Activated T-cell treated with anti-CD3 and anti-CD28 coated beads, Interleukin-2, amount 50 U/mL, for 24 hours (primary cell): ENCODE measurements at places on chromosomes 13 and 19.

DNA sequence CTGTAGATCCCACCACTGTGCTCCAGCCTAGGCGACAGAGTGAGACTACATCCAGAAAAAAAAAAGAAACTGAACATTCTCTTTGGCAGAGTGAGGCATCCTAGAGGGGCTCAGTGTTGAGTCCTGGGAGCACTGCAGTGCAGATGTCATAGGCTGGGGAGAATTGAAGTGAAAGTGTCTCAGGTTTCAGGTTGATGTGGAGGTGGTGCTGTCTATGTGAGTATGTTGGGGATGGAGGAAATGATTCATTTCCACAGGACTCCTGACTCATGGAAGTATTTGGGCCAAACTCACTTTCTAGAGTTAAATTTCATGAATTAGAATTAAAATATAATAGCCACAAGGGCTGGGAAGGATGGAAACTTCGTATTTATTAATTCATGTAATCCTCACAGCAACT, 134.4 kb upstream of the TSC22D1 start:
- no peaks in the 10 kb centered on the region for H3K36me3 ChIP-seq
- no peak for DNase-seq
- H3K4me1 ChIP-seq, result peaks cover 18% of the 10 kb centered on the region
- H3K27ac ChIP-seq, result peak overlapping the region; percentile 63
- peaks cover 38% of the 10 kb centered on the region for H3K27me3 ChIP-seq
- H3K4me3 ChIP-seq, result no peak overlapping the region

GRCh38 chr19:13163609-13164342, 13.6 kb downstream of the IER2 start:
- H3K4me1 ChIP-seq, result peaks cover 73% of the 10 kb centered on the region
- peaks cover 1% of the 10 kb centered on the region for H3K36me3 ChIP-seq
- H3K4me3 ChIP-seq, result peak overlapping the region; percentile 67
- peak overlapping the region; percentile 94 for H3K27ac ChIP-seq
- peak; percentile 73 for DNase-seq

GRCh38 chr13:89454681-89455080, 1783.5 kb downstream of the SLITRK5 start:
- no peaks in the 10 kb centered on the region for H3K36me3 ChIP-seq
- H3K4me3 ChIP-seq, result no peak overlapping the region
- H3K4me1 ChIP-seq, result no peaks in the 10 kb centered on the region

DNA sequence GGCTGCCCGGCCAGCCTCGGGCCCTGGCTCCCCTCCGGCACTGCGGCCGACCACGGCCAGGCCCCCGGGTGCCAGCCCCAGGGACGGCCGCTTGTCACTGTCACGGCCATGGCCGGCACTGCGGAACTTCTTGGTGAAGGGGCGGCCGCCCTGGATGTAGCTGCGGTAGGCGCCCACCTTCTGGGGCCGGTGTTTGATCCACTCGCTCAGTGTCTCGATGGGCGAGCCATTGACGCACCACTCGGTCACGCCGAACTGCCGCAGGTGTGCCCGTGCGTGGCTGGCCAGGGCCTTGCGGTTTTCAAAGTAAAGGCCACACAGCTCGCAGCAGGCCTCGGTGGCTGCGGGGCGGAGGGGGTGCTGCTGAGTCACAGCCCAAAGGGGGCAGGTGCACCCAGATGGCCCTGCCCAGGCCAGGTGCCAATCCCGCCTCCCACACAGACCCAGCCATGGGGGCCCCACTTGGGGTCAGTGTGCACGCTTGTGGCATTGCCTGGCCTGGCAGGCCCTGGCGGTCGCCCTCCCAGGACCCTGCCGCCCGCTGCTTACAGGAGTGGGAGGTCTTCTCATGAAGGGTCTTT, 6.0 kb upstream of the AKAP8L start:
- no peaks in the 10 kb centered on the region for H3K27me3 ChIP-seq
- H3K4me3 ChIP-seq, result no peak overlapping the region
- no peak overlapping the region for H3K27ac ChIP-seq
- peaks cover 79% of the 10 kb centered on the region for H3K36me3 ChIP-seq
- DNase-seq, result no peak

GRCh38 chr19:20321139-20321763, 154.2 kb downstream of the ZNF486 start:
- no peak overlapping the region for H3K27ac ChIP-seq
- peaks cover 8% of the 10 kb centered on the region for H3K4me1 ChIP-seq
- no peaks in the 10 kb centered on the region for H3K36me3 ChIP-seq
- no peak overlapping the region for H3K4me3 ChIP-seq

DNA sequence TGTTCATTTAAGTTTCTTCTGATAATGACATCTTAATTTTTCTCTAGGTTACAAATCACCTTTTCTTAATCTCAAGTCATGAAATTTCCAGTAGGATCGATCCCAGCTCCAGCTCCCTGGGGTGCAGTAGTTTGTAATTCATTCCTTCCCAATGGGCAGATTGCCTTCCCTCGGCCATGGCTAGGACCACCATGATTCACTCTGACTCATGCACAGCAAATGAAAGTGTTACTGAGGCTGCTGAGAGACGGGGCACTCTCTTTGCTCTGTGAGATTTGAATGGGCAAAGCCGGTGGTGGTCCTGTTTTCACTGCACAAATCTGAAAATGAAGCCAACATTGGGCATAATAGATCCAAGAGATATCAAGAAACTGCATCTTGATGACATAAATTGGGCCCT, 202.8 kb upstream of the IRS2 start:
- H3K4me3 ChIP-seq, result no peak overlapping the region
- no peak overlapping the region for H3K27ac ChIP-seq
- H3K4me1 ChIP-seq, result no peaks in the 10 kb centered on the region
- no peak for DNase-seq
- peaks cover 6% of the 10 kb centered on the region for H3K27me3 ChIP-seq

DNA sequence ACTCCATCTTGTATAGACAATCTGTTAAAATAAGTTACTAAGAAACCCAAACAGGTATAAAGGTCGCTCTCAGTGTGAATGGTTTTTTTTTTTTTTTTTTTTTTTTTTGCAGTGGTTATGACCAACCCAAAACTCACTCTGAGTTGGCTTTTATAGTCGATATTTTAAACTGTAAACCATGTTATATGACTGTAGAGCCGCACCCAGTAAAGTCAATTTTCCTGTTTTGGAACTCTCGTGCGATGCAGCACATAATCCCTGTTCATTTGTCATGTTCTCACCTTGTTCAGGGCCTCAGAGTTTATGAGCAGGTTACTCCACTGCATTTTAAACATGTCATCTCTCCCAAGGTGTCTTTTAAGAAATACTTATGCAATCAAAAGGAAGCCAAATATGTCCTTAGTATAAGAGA, 112.5 kb downstream of the KLF5 start:
- no peak for DNase-seq
- H3K4me3 ChIP-seq, result no peak overlapping the region
- peaks cover 5% of the 10 kb centered on the region for H3K4me1 ChIP-seq
- no peak overlapping the region for H3K27ac ChIP-seq
- H3K36me3 ChIP-seq, result no peaks in the 10 kb centered on the region

DNA sequence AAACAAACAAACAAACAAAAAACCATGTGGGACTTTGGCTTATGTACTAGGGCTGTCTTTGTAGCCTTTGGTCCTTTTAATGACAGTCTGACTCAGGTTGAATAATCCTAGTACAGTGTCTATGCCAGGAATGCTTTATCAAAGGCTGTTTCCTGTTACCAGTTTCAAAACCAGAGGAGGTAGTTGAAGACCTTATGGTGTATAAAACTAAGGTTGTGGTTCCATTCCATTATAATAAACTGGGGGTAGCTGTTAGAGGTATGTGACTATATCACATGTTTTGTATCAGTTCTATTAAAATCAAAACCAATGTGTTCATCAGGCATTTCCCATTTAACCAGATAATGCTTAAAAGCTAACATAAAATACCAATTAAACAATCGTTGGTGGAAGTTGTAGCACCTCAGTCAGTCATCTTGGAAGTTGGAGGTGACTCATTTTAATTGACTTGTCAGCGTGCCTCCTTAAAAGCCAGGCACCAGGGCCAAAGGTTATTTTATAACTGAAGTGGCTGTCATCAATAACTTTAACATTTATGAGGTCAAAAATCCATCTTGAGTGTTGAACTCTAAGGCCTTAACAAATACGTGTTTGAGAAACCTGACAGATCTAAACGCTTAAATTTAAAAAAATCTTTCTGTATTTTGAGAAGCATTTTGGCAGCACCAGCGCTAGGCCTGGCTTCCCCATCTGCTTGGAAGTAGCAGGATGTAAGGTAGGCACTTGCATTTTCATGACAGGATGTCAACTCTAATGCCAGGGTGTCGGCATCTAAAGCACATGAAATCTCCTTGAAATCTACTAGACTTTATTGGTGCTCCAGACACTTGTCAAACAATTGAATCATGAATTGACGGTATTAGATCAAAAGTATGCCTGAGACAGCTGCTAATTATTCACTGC, 162.5 kb downstream of the LMO7 start:
- H3K27ac ChIP-seq, result peak overlapping the region; percentile 79
- H3K4me3 ChIP-seq, result peak overlapping the region; percentile 4
- H3K4me1 ChIP-seq, result peaks cover 66% of the 10 kb centered on the region
- DNase-seq, result no peak

- peaks cover 50% of the 10 kb centered on the region for H3K27me3 ChIP-seq
- H3K4me3 ChIP-seq, result no peak overlapping the region
- H3K4me1 ChIP-seq, result peaks cover 4% of the 10 kb centered on the region
- no peak overlapping the region for H3K27ac ChIP-seq
- DNase-seq, result no peak
These were observed 5.3 kb downstream of the GPC6 start for GRCh38 chr13:93231867-93232266.

DNA sequence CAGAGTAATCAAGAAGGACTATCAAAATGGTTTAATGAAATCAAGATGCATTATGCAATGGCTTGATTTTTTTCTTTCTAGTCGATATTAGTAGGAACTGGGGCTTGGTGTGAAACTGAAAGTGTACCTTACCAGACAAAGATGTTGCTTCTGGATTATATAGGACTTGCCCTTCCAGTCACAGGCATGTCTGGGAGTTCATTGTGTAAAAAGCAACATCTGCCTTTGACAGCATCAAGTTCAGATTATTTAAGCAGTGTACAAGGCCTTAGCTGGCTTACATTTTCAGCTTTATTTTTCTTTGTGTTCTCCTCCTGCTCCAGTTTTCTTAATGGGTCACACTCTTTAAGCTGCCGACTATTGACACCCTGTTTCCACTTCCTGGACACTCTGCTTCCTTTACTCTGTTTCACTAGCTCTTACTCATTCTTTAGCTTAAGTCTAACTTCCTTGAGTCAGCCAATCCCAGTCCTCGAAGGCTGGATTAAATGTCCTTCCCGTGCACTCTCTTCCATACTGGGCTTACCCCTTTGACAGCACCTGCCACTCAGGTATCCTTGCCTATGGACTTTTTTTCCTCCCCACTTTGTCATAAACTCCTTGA, 29.4 kb upstream of the OLFM4 start:
- H3K4me1 ChIP-seq, result no peaks in the 10 kb centered on the region
- DNase-seq, result no peak
- no peaks in the 10 kb centered on the region for H3K36me3 ChIP-seq
- H3K4me3 ChIP-seq, result no peak overlapping the region

DNA sequence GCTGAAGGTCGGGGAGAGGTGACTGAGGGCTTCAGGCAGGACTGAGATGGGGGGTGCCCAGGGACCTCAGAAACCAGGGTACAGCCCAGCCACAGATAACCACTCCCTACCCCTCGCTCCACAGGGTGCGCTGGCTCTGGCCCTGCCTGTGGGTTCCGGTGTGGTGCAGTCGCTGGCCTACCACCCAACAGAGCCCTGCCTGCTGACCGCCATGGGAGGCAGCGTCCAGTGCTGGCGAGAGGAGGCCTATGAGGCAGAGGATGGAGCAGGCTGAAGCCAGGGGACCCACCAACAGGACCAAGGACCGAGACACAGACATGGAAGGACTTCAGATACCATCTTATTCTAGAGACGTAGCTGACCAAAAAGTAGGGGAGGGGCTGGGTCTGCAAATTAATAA, 6.3 kb downstream of the DHPS start:
- peaks cover 90% of the 10 kb centered on the region for H3K36me3 ChIP-seq
- no peak for DNase-seq
- H3K27ac ChIP-seq, result peak overlapping the region; percentile 33
- H3K4me3 ChIP-seq, result no peak overlapping the region
- H3K4me1 ChIP-seq, result peaks cover 35% of the 10 kb centered on the region

DNA sequence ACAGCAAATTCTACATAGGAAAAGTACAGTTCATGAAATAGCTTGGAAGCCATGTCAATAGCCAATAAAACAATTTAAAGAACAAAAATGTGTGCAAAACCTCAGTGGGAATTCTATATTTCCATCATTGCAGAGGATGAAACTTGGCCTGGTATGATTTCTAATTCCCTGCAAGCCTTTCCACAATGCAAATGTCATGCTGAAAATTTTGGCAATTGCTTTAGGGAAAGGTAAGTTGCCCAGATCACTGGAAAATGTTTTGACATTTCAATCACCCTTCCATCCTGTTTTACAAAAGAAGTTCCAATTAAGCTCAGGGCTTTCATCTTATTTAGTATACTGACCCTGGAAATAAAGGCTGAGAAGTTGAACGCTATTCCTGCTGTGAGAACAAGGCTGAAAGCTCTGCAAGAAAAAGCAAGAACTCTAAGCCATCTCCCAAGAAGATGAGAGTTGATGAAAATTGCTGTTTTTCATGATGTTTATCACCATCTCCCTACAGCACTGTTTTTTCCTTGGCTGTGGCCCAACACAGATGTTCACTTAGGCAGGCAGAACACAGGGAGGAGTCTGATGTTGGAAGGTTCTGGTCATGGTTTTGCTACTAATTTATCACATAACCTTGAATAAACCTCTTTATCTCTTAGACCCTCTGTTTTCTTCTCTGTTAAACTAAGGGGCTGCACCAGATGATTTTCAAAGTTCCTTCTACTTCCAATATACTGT, 263.7 kb downstream of the KCTD12 start:
- no peak overlapping the region for H3K4me3 ChIP-seq
- peaks cover 25% of the 10 kb centered on the region for H3K27me3 ChIP-seq
- no peak overlapping the region for H3K27ac ChIP-seq
- H3K36me3 ChIP-seq, result no peaks in the 10 kb centered on the region
- DNase-seq, result no peak
- H3K4me1 ChIP-seq, result no peaks in the 10 kb centered on the region

DNA sequence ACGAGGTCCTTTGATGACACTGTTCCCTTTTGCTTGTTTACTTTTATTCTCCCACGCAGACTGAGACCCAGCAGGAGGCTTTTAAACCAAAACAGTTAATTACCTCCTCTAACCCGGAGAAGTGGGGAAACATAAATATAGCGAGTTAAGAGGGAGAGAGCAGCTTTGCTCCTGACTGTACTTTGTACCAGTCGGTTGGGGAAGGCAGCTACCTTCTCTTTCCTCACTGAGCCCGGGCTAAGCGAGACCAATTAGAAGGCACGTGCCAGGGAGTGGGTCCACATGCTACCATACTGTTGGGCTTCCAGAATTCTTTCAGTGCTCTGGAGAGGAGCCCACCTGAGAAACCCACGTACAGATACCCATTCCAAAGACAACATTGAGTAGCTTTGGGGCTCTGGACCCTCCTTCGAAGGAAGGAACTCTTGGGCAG, 124.2 kb downstream of the ZIC5 start:
- no peak for DNase-seq
- no peak overlapping the region for H3K27ac ChIP-seq
- no peaks in the 10 kb centered on the region for H3K36me3 ChIP-seq
- no peaks in the 10 kb centered on the region for H3K27me3 ChIP-seq
- H3K4me3 ChIP-seq, result no peak overlapping the region
